Cortex of kidney (tissue), 1 donor: ENCODE measurements at places on chromosomes 1 and 21.

DNA sequence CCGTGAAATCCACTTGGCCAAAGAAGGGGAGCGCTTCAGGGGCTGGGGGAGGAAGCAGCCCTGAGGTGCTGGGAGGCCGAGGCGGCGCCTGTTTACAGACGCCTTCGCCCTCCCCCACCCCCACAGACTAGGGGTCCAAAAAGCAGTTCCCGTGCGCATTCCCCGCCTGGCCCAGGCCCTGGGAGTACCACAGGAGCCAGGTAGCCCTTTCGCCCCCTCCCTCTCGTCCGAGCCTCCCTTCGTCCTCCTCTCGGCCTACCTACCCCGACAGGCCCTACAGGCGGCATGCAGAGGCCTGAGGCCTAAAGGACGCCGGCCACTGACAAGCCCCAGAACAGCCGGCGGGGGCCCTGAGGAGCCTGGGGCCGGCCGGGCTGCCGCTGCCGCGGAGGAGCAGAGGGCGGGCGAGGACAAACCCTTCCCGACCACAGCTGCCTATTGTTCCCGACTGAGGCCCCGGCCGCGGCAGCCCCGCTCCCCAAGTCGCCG, 522 bp downstream of the RC3H1 start:
- DNase-seq = no peak

GRCh38 chr1:182869241-182869666, 30.1 kb downstream of the DHX9 start:
- DNase-seq = no peak

GRCh38 chr1:58779801-58780382, 4.0 kb downstream of the JUN start:
- DNase-seq = no peak

- no peak for DNase-seq
Observed at GRCh38 chr1:198730952-198731351, 92.1 kb downstream of the PTPRC start.

DNA sequence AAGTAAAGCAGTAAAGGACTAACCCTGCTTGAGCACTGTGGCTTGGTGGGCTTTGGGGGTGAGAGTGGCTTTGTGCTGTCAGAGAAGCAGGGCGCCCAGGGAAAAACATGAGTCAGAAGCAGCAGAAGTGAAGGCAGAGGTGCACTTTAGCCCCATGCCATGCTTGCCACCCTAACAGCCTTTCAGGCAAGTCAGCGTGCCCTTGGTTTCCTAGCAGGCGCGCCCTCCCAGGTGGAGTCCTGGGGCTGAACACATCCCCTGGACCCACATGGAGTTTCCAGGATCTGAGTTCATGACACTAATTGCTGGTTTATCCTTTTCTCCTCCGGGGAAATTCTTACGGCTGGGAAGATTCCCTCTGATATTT, 106.6 kb downstream of the TLR5 start:
- no peak for DNase-seq

DNA sequence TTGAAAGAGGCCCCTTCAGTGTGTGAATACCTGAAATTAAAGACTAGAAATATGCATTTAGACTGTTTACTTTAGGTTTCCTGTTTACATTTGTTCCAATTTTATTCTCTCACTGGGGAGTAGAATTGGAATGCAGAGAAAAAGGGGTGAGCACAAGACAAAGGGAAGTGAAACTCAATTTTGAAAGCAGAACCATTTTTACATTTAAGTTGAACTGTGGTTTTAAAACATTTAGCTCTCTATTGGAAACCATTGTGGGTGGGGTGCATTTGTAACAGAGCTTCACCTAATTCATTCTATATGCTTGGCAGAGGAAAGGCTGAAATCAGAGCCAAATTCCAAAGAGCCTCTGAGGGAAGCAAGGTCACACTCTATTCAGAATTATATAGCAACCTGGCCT, 235.3 kb upstream of the C1orf105 start:
- no peak for DNase-seq

- no peak for DNase-seq
Observed at GRCh38 chr1:86151427-86151826, 5.1 kb downstream of the COL24A1 start.

DNA sequence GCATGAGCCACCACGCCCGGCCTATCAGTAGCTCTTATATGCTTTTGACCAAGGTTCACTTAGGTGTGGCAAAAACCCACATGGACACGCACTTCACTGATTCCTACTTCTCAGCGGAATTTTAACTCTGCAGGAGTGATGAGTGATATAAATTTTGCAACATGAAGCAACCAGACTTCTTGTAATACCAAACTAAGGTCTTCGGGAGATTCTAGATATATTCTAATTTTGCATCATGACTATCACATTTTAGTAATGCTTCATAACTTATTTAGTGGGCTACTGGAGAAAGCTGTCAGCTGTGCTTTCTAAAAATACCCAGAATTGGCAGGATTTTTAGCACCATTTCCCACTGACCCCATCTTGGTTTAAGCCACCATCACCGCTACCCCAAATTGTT, 27.8 kb downstream of the RHCE start:
- no peak for DNase-seq

- no peak for DNase-seq
Observed at GRCh38 chr1:185598332-185598731, 135.9 kb upstream of the HMCN1 start.

- no peak for DNase-seq
Observed at GRCh38 chr1:24905355-24905978, 24.6 kb downstream of the RUNX3 start.

DNA sequence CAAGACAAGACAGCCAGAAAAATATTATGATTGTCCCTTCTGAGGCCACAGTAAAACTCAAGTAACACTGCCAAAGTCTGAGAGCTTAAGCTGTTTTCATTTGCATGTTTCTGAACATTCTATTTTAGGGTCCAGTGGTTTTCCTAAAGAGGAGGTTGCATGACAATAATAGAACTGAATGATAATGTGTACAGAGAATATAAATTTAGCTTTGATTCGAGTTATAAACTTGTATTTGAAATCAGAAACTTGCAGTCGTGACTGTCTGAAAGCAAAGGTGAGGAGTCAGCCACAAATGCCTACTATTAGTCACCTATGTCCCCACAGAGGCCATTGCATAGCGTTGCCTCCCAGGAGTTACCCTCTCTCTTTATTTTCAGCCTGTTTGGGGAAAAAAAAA, 363.1 kb upstream of the ADGRL2 start:
- DNase-seq = no peak

- DNase-seq = no peak
Observed at GRCh38 chr1:66556161-66556611, 22.2 kb downstream of the SGIP1 start.

DNA sequence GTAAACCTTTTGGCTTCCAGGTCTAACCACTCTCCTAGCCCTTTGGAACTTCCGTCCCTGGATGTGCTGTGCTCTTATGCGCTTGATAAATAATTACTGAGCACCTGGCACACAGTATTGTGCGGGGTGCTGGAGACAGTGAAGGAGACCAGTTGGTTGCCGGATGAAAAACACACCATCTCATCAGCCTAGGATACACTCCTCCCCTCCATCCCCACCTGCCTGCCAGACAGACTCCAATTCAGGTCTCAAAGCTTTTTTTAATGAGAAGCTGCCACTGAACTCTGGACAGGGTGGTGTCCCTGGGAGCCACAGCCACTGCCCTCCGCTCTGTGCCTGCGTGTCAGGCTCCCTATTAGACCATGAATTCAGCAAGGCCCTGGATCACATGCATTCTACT, 9.2 kb downstream of the GNB1 start:
- no peak for DNase-seq

GRCh38 chr21:26110715-26111114, 59.9 kb downstream of the APP start:
- DNase-seq = no peak

- no peak for DNase-seq
Observed at GRCh38 chr1:172801771-172802322, 142.9 kb downstream of the FASLG start.

- no peak for DNase-seq
Observed at GRCh38 chr1:10940451-10940804, 72.0 kb upstream of the TARDBP start.

DNA sequence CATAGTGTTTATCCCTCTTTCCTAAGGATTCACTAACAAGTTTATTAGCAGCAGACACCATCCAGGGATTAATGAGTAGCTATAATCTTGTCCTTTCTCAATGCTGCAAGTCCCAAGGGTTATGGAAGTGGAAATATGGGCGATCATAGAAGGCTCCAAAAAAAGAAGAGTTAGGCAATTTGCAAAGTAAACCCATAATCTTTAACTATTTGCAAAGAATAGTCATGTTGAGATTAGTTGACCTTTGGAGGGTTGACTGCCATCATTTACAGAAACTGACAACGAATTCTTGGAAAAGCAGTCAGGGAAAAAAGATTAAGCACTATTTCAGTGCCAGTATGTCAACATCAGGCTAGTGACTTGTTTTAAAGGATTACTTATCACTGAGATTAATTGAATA, 169.9 kb downstream of the KCNT2 start:
- no peak for DNase-seq

GRCh38 chr1:224739303-224739996, 123.3 kb downstream of the CNIH3 start:
- DNase-seq = no peak

- no peak for DNase-seq
Observed at GRCh38 chr21:35352066-35352770, 303.1 kb upstream of the RUNX1 start.

GRCh38 chr1:218402786-218403120, 57.6 kb downstream of the TGFB2 start:
- no peak for DNase-seq

DNA sequence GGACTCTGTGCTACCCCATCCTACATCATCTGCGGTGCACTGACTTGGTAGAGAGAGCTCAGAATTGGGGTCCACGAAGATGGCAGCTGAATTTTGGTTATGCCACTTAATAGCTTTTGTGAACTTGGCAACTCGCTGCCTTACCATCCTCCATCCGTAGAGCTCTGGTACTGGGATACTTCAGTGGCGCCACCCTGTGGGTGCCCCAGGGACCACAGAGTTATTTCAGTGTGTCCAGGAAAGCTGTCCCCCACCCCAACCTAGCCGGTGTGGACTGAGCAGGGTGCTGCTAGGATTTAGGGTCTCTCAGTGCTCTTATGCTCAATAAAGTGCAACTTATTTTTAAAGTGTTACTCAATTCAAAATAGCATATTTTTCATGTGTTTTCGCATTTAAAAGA, 9.0 kb upstream of the USF1 start:
- no peak for DNase-seq

DNA sequence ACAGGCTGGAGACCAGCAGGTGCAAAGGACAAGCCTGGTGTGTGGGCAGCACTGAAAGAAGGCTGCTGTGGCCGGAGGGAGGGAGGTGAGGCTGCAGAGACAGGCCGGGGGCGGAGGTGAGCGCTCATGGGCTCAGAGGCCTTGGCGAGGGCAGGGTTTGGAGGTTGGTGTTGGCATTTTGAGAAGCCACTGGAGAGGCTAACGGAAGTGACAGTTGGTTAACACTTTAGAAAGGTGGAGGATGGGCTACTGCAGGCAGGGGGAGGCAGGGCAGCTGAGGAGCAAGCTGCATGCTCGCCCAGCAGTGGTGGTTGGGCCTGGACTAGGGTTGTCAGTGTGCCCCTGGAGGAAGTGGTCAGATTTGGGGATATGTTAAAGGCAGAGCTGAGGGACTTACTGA, 37.5 kb downstream of the QSOX1 start:
- no peak for DNase-seq

GRCh38 chr1:173294843-173295242, 87.7 kb upstream of the TNFSF4 start:
- no peak for DNase-seq

- DNase-seq = no peak
Observed at GRCh38 chr21:27246741-27247140, 279.9 kb upstream of the ADAMTS5 start.

GRCh38 chr1:172719066-172719627, 60.2 kb downstream of the FASLG start:
- no peak for DNase-seq

GRCh38 chr1:60065199-60065598, 8.4 kb downstream of the C1orf87 start:
- no peak for DNase-seq

DNA sequence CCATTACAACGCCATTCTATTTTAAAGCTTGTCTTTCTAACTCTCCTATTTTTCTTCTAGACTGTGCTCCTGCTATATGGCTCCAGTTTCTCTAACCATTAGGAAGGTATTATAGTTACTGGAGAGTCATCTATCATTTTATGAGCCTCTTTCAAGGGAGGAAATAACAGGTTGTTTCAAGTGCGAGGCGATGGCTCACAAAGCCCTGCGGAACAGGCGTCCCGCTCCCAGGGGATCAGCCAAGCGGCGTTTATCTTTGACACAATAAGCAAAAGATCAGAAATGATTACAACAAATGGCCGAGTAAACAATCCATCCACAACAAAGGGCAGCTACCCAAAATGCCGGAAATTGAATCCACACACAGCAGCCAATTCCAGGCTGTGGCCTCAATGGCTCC, 249.5 kb upstream of the POU3F1 start:
- no peak for DNase-seq

DNA sequence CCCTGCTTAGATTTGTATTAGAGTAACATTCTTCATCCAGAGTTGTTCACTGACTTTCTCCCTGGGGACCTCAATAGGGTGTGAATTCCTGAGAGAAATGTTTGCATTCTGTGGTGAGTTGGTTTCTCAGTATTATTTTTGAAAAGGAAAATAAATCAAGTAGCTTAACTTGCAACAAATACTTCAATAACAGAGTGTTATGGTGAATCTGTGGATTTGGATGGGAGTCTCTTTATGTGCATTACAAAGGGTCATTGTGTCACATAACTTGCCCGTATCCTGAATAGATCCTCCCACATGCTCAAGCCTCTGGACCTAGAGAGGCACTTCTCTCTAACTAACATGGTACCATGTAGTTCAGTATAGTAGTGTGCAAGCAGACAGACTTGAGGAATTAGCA, 68.4 kb upstream of the IPO9 start:
- no peak for DNase-seq

- no peak for DNase-seq
Observed at GRCh38 chr1:75589637-75590036, 21.3 kb downstream of the SLC44A5 start.

- DNase-seq = no peak
Observed at GRCh38 chr1:29651684-29652665, 415.7 kb downstream of the PTPRU start.

DNA sequence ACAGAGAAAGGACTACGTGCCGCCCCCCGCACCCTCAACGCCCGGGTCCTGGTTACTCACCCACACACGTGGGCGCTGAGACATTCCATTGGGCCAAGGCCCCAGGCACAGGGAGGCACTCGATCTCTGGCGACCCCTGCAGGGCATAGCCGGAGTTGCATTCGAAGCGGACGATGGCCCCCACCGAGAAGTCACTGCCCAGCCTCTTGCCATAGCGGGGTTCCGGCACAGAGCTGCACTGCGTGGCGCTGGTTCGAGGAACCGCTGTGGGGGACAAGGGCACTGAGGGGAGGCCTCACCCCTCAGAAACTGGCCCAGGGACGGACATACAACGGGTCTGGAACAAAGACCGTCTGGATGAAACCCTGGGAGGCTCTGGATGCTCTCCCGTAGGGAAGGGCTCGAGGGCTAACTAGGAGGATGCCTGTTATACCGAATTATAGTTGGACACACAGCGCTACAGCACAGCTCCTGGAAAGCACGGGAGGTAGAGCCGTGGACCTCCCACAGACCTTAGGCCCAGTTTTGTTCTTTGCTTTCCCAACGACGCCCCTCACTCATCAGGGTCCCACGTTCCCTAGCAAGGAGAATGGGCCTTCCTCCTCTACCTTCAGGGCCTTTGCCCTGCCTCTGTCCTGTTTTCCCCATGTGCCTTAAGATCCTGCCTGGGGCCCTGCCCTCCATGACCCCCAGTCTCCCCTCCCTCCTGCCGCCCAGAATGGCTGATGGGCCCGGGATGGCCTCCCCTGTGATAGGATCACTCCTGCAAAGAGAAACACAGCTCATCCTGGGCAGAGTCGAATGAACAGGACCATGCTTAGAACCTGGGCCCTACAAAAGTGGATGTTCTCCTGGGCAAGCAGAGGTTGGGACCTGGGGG, 152.8 kb downstream of the ZSCAN20 start:
- DNase-seq = no peak
